ENCODE measurements at places on chromosomes 3 and 15.

- no peak for DNase-seq
Observed at GRCh38 chr3:13111173-13111872, 38.1 kb upstream of the IQSEC1 start.

GRCh38 chr3:149554826-149555225 lies 80.3 kb downstream of the TM4SF4 start:
- peak; percentile 90 for DNase-seq

DNA sequence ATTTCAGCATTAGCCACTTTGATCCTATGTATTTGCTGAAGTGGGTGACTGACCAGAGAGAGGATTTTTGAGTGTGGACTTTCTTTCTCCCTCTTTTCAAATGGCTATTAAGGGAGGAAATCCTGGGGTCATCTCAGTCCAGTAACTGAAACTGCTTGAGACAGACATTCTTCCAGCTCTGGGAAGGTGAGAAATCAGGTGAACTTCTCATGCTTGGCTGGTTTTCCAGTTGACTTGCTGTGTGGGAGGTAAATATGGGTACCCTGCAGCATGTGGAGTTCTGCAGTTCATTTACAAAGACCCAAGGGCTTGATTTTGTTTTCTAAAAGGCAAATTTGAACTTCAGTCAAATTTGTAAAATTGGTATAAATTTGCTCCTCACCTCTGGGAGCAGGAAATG lies 461.1 kb upstream of the TBL1XR1 start:
- DNase-seq, result no peak

DNA sequence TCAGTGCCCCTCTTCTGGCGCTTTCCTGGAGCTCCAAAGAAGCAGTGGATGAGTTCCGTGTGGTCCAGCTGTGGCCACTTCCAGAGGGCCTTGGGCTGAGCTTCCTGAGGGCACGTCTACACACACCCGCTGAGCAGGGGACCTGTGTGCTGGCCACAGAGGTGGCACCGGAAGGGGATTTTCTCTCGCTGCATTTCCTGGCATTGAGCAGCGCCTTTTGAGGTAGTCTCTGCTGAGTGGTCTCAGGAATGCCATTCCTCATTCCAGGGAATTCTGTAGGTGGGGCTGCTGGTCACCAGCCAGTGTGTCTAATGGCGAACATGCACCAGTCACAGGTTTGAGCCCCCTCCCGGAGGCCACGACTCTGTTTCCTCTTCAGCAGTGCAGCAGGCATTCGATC lies 48.1 kb downstream of the AMOTL2 start:
- no peak for DNase-seq

- DNase-seq, result peak; percentile 39
Observed at GRCh38 chr3:181568248-181568647, 143.5 kb upstream of the SOX2 start.

Data from astrocyte of the spinal cord (primary cell).